Effector memory CD4-positive, alpha-beta T cell (primary cell): ENCODE measurements at places on chromosomes 5 and 9.

GRCh38 chr9:33306037-33306436 lies 15.7 kb downstream of the NFX1 start:
- DNase-seq: no peak

DNA sequence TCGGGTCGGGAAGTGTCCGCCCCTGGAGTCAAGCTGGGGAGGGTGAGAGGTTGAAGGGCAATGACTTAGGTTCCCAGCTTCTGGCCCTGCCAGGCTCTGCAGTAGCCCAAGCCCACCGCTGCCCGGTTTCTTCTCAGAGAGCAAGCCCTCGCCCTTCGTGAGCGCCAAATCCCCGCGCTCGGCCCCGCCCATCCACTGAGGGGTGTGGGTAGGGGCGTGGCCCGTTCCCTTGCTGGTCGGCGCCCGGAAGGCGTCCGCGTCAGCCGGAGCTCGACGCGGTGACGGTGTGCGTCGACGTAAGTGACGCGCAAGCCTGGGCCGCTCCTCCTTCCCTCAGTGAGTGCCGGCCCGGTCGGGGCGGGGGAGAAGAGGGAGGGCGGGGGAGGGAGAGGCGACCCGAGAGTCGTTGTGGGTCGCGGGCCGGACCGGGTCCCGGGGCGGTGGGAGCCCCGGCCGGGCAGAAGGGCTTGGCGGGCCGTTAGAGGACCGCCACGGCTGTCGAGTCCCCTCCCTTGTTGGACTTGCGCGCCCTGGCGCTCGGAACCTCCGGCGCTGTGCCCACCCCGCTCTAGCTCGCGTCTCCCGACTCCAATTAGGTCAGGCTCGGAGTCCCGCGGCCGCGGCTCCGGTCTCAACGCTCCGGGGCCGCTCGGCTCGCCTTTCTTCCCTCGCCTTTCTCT lies 659 bp downstream of the ZNF131 start:
- DNase-seq: peak; percentile 94

- no peak for DNase-seq
Measured at GRCh38 chr5:112533362-112533761, 114.3 kb upstream of the EPB41L4A start.

DNA sequence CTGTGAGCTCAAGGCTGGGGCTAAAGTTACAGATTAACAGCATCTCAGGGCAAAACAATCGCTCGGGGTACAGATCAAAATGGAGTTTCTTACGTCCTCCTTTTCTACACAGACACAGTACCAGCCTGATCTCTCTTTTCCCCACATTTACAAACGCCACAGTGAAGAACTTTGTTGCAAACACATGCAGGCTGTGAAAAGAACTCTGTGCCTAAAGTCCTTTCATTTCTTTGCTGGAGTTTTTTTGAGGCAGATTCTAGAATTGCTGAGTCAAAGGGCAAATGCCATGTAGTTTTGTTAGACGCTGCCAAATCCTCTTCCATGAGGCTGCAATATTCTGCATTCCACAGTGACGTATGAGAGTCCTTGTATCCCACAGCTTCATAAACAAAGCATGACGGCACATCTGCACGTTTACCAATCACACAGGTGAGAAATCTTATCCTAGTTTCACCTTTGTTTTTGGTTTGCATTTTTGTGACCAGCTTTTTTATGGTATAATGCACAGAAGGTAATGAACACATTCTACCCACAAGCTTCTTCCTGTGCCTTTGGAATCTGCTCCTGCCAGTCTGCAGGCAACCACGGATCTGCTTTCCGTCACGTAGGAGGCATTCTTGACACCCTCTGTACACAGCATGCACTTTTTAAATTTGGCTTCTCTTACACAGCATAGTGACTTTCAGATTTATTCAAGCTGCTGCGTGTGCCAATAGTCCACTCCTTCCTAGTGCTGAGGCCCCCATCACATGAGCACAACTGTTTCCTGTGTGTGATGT lies 44.6 kb upstream of the LPCAT1 start:
- no peak for DNase-seq

DNA sequence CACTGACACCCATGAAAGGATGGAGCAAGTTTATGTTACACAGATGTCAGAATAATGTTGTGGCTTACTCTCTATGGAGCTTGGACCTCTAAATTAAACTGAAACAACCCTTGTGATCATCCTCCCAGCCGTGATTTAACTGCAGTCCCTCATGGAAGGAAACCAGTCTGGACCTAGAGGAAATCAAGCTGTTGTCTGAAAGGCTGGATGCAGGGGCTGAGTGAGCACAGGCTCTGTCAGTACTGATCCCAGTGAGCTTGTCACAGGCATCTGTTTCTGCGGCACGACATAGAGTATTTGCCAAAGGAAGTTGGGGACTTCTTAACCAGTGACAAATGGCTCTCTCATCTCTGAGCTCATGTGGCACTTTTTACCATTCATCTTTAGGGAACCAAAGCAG lies 282.9 kb upstream of the MAP3K1 start:
- no peak for DNase-seq

DNA sequence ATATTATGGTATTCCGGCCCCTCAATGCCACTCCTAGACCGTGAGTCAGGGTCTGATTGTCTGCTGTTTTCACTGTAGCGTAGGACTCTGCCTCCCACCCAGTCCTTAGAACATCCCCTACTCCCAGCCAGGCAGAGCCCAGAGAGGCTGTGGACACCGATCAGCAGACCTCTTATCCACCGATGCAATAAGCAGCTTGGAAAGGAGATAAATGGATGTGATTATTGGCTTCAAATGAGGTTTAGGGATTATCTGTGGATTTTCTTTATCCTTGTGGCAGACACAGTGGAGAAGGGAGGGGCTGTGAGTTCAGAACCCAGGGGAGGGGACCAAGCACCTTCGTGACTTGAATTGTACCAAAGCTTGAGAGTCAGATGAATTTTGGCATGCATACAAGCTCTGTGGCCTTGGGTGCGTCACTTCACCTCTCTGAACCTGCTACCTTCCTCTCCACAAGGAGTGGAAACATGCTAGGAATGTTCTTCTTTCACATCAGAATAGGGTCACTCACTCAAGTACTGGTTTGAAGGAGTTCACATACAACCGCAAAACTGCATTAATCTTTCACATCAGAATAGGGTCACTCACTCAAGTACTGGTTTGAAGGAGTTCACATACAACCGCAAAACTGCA lies 83.1 kb upstream of the CPLX2 start:
- DNase-seq: no peak

GRCh38 chr9:135787317-135787716 lies 85.3 kb downstream of the KCNT1 start:
- DNase-seq: no peak

DNA sequence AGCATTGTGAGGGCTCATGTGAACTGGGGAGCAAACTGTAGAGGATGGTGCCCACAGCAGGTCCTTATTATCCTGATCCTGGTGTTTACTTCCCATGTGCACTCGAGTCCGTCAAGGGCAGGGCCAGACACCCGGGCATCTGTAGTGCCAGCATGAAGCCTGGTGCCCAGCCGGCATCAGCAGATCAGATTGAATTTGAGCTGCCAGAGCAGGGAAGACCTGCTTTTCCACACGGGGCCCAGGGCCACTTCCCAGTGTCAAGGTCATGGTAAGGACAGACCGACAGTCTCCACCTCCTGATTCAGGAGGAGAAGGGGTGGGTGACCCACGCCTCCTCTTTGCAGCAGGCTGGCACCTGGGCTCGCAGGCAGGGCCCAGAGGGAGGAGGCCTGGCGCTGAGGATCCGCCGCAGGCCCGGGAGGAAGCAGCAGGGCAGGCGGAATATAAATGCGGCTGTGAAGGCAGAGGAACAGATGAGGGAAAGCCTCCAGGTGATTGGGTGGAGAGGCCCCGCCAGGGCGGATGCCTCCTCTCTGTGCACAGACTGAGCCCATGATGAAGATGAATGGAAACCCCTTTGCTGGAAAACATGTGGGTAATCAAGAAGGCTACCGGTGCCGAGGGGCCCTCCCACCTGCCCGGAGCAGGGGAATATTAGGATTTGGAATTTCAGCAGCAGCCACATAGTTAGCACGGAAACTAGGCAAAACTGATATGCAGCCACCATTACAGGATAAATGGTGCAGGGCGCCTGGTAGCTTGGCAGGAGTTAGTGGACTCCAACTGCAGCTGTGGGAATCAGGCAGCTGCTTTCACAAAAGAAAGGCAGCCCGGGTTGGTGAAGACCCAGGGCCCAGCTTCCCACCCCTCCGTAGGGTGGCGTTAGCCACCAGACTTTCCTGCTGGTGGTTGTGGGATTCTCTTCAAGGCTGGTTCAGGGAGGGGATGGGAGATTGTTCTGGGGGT lies 114.9 kb downstream of the GAPVD1 start:
- no peak for DNase-seq
